HFFc6 (cell line): ENCODE measurements at places on chromosomes 13 and 19.
A peak's percentile ranks its signal among the peaks of the same experiment; 100 is the strongest.

DNA sequence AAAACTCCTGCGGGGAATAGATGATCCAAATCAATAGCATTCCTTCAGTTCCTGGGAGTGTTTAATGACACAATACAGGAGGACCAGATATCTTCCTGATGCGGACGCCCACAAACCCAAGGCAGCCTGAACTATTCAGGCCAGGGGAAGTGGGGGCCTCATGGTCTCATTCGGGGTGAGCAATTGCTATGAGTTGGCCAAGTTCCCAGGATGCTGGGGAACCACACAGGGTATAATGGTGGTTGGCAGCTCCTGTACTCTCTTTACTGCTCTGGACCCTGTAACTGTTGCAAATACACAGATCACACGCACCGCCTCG, 401.2 kb downstream of the IRS2 start:
- peak; percentile 54 for DNase-seq

DNA sequence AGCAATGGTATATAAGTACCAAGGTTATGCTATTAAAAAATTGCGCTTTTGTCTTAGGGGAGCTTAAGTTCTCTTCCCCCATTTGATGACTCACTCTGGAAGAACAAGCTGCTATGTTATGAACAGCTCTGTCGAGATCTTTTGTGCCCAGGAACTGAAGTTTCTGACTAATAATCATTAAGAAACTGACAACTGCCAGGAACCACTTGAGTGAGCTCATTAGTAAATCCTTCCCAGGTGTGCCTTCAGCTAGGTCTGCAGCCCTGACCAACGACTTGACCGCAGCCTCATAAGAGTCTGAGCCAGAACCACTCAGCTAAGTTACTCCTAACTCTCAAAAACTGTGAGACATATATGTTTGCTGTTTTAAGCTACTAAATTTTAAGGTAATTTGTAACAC, 147.8 kb downstream of the SLITRK6 start:
- DNase-seq: no peak

DNA sequence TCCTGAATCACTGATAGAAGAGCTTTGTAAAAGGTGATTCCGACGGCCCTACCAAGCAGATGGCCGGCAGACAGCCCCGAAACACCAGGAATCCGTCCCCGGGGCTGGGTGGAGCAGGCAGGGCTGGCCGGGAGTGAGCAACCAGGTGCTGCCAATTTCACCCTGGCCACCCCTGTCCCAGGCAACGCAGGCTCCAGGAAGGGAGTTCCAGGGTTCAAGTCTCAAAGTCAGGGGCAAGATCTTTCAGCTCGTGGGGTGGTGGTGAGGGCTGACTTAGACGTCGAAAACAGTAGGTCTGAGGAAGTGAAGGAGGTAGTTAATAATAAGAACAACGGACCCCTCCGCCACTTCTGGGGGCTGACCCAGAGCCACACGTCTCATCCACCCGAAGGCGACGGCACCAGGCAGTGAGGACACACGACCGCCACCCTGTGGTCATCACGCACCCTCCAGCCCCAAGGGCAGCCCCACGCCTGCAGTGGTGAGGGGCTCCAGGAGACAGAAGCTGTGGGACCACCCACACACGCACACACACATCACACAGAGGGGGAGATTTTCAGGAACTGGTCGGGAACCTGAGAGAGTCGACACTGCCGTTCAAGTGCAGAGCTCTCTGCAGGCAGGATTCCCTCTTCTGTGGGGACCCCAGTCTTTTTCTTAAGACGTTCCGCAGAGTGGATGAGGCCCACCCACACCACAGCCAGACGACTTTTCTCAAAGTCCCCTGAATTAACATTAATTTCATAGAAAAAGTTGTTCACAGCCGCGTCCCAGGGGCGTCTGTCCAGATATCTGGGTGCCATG, 67.2 kb downstream of the SPACA7 start:
- no peak for DNase-seq

DNA sequence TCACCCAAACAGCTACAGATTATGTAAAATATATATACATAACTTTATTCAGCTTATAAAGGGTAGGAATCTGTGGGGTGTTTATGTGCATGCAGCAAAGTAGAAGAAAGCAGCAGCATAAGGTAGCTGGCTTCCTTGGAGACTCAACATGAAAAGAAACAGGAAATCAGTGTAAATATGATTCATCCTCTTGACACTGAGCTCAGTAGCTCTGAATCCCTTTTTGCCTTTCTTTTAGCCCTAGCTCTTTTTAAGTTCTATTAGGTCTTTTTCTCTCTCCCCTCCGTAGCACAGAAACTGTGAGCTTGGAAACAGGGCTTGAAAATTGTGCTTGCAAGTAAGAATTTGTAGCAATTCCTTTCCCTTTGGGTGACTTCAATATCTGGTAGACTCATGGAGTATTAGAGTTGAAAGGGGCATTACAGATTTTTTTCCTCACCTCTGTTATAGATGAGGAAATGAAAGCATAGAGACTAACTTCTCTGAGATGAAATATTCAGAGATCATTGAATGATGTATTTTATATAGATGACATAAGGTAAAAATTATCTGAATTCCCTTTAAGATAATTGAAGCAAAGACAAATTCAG, 314.4 kb downstream of the PCDH9 start:
- DNase-seq: peak; percentile 0

DNA sequence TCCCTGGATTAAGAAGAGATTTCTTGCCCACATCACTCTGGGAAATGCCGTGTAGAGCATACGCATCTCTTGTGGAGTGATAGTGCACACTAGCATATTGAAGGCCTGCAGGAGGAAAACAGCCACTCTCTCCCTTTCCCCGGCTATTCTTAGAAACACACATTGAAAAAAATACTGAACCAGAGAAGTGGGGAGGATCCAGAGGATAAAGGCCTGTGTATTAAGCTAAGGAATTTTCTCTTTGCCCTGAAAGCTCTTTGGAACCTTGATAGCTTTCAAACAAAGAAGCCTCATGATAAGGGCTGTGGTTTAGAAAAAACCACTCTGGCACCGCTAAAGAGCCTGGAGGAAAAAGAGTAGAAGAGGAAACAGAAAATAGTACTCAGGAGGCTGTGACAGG, 386.1 kb upstream of the NBEA start:
- DNase-seq: no peak

- peak; percentile 18 for DNase-seq
Measured at GRCh38 chr13:76637641-76638141, 248.5 kb downstream of the KCTD12 start.

DNA sequence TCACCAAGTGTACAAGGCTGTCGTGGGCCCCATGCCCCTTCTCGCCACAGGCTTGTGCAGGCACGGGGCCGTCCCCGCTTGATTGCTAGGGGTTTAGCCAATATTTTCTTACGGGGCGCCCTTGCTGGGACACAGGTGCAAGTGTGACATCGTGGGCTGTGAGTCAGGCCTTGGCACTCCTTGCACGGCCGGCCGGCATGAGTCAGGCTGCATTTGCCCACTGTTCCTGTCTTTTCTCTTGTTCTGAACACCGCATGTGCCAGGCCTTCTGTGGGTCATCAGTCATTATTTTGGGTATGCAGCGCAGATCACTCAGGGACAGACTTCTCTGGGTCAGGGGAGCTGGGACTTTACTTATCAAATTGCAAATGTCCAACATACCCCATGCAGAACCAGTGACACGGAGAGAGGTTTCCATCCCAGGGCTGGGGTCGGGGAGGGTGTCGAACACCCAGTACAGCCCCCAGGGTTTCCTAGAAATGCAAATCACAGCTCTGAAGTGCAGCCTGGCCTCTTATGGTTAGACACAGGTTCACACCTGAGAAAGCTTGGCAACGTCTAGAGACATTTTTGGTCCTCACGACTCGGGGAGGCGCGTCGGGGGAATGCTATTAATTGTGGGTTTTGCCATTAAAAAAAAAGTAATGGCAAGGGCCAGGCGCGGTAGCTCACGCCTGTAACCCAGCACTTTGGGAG, 22.5 kb upstream of the KLF2 start:
- peak; percentile 32 for DNase-seq

DNA sequence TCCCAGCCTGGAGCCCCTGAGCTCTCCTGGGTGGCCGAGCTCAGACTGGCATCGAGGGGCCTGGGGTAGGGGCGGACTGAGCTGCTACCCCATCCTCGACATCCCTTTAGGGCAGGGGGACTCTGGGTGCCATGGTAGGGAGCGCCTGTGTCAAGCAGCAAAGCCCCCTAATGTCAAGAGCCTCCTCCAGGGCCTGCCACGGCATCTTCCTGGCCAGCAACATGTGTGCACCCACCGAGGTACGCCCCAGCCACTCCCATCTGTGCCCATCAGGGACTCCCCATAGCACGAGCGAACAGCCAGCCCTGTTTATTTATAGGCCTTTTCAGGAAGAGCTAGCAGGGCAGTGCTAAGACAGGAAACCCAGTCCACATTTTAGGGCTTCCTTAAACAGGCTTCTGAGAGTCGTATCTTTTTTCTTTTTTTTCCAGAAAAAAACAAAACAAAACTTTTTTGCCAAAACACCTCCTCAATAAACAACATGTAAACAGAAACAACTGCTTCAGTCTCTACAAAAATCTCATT, 14.3 kb downstream of the LRP3 start:
- DNase-seq: no peak

GRCh38 chr13:30978981-30979956, 46.8 kb downstream of the TEX26 start:
- no peak for DNase-seq

DNA sequence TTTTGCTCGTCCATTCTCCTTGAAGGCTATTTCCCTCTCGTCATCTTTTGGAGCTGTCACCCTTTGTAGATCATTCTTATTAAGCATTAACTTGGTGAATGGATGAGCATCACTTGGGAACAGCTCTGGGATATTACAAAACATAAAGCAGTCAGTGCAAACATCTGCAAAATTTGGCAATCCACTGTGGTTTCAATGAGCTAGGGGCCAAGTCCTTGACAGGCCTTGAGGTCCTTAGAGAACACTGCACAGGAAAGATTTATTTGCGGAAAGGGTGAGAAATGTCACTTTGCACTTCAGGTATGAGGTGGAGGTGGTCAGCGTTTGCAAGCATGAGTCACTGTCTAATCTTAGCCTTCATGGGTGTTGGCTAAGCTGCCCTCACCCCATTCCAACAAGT, 239.7 kb upstream of the MAB21L1 start:
- DNase-seq: no peak

GRCh38 chr19:955803-956765, 28.1 kb upstream of the WDR18 start:
- no peak for DNase-seq

DNA sequence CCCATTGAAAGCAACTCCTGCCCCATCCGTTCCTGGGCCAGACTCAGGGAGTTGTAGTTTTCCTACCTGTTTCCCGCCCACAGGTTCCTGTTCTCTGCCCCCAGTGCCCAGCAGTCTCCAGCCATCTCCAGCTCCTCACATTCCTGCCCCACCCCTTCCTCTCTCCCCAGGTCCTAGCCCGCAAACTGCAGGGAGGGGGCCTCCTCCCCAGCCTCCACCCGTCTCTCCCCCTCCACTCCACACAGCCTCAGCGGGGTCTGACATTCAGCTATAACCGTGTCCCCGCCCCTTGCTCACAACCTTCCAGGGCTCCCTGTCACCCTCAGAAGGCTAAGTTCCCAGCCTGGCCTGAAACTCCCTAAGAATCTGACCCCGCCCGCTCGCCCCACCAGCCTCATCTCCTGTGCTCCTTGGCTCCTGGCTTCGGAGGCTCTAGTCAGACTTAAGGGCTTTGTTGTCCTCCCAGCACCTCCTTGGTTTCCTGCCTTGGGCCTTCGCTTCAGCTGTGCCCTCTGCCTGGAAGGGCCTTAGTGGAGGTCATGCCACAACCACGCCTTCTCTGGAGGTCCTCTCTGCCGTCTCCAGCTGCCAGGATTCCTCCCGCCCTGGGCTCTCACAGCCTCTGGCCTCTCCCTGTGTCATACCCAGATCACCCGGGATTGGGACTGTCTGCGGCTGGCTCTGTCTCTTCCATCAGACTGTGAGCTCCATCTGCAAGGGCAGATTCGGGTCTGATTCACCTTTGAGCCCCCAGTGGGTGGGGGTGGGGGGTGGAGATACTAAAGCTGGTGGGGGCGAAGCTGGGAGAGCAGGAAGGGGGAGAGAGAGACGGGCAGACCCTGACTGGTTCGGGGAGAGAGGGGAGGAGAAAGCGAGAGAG, 5.1 kb upstream of the SPACA6 start:
- peak; percentile 60 for DNase-seq

DNA sequence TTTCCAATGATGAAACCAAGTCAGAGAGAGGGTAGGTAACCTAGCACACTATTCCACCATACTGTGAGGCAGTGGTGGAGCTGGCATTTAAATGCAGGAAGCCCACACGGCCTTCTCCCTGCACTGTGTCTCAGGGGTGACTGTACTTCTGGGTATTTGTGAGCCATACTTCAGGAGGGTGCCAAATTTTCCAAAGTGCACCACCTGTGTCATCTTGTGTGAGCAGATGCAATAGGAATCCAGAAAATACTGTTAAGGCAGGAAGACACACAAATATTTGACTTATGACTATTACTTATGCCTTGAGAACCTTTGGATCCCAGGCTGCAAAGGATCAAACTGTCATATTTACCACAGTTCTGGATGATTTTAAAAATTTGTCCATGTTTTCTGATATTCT, 17.3 kb downstream of the ZNF229 start:
- DNase-seq: no peak

DNA sequence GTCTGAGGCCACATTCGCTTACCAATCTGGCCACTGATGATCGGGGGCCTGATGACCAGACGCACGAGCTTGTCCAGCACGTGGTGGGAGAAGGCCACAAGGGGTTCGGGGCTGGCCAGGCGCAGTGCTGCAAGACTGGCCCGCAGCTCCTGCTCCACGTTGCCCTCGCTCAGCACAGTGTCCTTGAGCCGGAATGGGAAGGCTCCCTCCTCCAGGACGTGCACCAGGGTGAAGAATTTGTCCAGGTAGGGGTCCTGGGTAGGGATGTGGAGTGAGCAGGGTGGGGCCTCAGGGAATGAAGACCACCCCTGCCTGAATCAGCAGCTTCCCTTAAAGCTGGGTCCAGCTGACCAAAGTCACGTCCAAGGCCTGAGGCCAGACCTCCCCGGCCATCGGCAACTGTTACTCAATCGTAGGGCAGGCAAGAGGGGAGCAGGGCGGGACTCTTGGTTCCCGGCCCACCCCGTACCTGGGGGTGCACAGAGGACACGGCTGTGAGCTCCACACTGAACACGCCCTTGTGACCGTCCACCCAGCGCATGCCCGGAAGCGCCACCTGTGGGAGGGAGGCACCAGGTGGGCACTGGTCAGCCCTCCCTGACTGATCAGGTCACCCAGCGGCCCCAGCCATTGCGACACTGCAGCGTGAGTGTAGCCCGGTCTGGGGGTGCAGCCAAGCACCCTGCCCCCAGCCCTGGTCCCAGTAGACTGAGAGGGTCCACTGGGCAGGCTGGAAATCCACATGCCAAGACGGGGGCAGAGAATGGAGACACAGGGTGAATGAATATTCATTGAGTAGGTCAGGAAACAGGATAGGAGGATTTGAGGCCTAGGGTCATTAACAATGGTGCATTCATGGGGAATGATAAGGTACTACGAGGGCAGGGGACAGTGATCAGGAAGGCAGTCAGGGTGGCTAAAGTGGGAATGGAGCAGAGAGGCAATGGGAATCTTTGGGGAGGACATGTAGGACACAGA, 2.8 kb upstream of the ANGPTL8 start:
- no peak for DNase-seq

DNA sequence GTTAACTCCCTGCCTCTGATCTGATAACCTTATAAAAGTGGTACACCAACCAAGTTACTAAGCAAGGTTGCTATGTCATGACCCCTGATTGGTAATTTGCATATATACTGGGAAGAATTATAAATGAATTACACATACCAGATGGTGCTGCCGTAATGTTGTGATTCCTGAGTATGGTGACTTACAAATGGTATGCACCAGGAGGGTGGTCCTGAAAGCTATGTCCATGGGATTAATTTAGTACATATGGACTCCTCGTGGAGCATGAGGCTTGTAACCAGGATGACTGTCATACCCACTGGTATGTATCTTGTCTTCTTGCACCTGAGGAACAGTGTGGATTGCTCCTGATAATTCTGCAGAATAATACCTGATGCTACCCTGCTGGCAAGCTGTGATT, 240.6 kb downstream of the GPC6 start:
- DNase-seq: no peak
